C1 segment of cervical spinal cord (tissue), 14 donors: ENCODE measurements at places on chromosomes 3 and 15.

DNA sequence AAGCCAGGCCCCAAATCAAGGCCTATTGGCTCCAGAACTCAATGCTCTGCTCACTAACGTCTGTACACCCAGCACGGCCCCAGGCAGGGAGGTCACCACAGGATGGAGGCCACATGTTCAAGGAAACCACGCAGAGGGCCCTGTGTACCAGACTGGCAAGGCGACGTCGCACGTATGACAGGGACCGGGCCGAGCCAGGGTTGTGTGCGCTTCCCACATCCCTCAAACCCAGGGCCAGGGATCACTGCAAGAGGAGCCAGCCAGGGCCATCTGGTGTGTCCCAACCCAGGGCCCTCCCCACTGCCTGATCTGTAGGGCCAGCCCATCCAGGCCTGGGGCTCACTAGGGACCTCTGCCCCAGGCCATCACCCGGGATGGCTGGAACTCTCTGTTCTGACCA lies 62.0 kb downstream of the ZNF445 start:
- no peak for DNase-seq

DNA sequence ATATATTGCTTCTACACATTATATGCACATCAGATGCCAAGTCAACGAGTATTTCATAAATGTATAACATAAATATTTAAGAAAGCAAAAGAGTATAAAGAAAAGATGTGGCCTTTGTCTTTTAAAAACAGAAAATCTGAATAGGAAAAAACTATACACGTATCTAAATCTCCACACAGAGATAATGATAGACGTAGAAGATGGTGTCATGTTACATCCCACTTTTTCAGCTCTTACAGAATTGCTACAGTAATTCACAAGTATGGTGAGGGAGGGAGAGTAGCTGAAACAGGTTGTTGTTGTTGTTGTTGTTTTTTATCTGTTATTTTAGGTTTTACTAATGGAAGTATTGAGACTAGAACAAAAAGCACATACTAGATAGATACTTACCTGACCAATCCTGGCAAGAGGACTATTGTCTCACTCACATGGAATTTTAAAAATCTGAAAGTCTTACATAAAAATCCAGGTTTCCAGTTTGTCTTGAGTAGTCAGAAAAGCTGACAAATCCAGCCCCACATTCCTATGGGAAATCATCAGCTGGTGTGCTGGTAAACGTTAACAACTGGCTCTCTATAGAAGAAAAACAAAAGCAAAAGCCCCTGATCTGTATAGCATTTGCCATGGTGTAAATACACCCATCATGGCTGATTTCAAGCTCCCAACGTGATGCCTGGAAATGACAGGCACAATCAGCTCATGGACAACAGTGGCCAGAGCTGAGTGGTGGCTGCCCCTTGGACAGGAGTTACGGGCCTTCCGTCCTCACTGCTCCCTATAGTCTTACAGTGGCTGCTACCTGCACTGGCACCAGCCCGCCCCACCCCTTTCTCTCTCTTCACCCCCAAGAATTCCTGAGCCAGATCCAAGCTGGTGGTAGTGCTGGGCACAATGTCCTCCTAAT lies 47.4 kb upstream of the VGLL4 start:
- DNase-seq: no peak

GRCh38 chr15:58980351-58980939 lies 7.0 kb upstream of the RNF111 start:
- no peak for DNase-seq

DNA sequence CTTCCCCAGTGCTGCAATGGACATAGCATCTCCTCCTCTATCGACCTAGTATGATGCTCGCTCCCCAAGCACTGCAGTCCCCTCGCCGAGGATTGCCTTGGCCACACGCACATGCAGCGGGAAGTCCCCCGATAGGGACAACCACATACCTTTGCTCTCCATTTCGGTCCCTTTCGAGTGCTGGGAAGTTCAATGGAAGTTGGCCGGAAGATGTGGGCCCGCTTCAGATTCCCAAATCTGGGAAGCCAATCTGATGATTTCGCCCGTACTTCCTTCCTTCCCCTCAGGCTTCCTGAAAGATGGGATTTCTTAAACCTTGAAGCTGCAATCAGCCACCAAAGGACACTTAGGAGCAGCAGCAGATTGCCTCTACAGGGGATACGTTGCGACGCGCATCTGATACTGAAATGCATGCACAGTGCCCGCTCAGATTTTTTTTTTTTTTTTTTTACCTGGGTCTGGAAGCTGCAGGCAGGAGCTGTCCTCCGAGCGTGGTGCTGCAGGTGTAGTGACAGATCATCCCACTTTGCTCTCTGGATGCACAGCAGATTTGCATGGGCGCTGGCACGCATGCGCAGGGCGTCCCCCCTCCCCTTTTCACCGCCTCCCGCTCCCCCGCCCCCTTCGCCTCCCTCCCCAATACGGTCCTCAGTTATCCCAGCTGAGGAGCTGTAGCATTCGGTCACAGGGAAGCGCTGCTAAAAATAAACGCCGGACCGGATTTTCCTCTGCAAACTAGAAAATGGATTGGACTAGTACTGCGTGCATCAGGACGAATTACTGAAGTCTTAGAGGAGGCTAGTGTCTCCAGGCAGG lies at the start of gene FGF12:
TSS of gene FGF12 (minus strand) at position 510 of the 816 bp plus-strand sequence.
- peak; percentile 73 for DNase-seq

DNA sequence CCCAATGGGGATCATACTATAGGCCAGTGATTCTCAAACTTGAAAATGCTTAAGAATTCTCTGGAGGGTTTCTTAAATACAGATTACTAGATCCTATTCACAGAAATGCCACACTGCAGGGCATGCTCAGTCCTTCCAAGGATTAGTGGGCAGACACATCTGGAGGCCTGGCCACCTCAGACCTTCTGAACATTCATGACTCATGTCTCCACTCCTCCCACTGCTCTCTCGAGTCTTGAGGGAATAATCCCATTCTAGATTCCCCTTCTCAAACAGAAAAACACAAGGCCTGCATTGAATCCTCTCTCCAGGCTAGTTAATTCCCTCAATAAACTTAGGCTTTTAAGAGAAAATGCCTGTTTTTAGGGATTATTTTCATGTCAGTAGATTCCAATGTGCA lies 22.1 kb downstream of the ZNF621 start:
- no peak for DNase-seq
